ENCODE measurements at places on chromosomes 1 and 21. TPM values are rescaled to one million over a fixed set of nuclear protein-coding genes. Genes with fewer than 3 reads are reported as not detected.

- no peak for DNase-seq
Observed at GRCh38 chr1:201840490-201840889, 11.5 kb downstream of the IPO9 start.

DNA sequence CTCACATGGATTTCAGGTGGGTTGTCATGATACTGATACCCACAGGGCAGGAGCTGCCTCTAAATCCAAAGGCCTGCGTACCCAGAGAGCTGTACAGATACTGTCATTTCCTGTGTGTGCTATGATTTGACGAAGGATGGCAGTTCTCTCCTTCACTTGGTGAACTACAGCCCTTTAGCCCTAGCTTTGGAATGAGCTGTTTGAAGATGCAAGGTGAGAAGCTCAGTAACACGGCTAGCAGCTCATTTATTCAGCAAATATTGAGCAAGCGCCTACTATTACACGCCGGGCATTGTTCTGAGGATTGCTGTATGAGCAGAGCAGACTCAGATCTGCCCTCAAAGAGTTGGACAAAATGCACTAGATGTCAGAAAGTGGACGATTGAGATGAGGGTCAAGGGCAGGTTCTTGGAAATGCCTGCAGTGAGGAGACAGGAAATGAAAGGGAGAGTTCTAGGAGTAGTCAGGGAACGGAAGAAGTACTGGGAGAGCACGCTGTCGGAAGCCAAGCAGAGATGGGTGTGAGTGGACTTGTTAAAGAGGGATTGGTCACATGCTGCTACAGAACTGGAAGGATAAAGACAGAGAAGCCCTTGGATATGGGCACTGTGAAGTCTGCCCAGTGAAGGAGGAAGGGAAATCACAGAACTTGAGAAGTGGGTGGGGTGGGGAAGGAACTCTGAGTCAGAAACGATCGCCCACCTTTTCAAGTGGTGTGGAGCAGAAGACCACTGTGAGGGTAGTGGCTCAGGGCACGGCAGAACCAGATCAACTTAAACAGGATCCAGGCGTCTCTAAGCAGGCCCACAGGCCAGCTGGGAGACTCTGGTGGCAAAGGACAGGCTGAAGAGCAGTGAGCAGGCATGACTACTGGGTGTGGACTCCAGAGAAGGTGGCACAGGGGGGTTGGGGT is 7.1 kb downstream of the PTGFRN start:
- no peak for DNase-seq

- peak; percentile 49 for DNase-seq
Observed at GRCh38 chr1:10962483-10962882, 50.0 kb upstream of the TARDBP start.

VANGL2 gene
- total RNA-seq: 0.26 TPM
